ENCODE measurements at places on chromosomes 1 and 21. TPM values are rescaled to one million over a fixed set of nuclear protein-coding genes. Genes with fewer than 3 reads are reported as not detected.

The WDR64 gene
- total RNA-seq: 0.24 TPM

The ARHGAP30 gene
- not detected for total RNA-seq

DNA sequence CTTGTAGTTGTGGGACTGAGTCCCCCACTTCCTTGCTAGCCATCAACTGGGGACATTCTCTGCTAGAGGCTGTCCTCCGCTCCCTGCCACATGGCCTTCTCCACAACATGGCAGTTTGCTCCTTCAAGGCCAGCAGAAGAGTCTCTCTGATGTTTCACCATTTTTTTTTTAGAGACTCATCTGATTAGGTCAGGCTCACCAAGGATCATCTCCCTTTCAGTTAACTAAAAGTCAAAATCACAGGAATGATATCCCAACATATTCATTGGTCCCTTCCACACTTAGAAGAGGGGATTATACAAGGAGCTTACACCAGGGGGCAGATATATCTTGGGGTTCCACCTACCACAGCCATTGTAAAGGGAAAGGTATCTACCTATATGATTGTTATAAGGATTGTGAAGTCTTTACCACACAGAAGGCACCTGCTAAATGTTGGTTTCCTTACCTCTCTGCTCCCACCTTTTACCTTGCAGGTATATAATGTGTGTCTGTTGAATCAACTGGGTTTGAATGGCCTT, 23.3 kb downstream of the RIMKLA start:
- no peak for DNase-seq

DNA sequence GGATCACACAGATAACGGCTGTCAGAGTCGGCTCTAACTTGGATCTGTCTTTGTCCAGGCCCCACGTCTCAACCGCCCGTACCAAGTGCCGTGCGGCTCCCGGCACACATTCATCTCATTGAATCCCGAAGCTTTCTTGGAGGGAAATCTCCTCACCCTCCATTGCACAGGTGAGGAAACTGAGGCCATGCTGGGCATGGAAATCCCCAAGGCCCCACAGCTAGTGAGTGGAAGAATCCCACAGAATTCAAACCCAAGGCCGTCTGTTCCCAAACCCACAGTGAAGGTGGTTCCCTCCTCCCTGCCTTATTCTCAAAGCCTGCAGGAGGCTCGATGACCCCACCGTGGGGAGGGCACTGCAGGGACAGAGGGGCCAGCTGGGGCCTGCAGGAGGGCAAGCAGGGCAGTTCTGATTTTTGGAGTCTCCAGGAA, 437.9 kb downstream of the MATN1 start:
- DNase-seq: peak; percentile 26

- DNase-seq: peak; percentile 7
Measured at GRCh38 chr1:44328671-44329416, 26.2 kb downstream of the ERI3 start.

GRCh38 chr1:22539510-22540118, 23.7 kb upstream of the EPHA8 start:
- no peak for DNase-seq
